ENCODE measurements at places on chromosomes 13 and 19.

- peak; percentile 48 for DNase-seq
Observed at GRCh38 chr19:47296036-47296435, 13.6 kb upstream of the C5AR1 start.

DNA sequence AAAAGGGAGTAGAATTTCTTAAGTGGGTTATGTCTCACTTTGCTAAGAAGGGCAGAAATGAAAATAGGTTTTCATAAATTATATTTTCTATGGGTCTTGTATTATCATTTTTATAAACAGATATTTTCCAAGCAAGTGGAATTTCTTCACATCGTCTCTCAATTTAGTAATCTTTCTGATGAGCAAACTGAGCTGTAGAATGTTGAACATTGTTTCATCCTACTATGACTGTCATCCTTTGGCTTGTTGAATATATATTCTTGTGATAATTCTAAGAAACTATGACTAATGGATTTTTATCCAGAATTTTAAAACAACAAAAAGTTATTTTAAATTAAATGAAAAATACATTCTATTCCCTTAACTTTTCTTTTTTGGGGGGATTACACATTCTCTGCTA, 313.8 kb downstream of the ENOX1 start:
- DNase-seq: no peak

DNA sequence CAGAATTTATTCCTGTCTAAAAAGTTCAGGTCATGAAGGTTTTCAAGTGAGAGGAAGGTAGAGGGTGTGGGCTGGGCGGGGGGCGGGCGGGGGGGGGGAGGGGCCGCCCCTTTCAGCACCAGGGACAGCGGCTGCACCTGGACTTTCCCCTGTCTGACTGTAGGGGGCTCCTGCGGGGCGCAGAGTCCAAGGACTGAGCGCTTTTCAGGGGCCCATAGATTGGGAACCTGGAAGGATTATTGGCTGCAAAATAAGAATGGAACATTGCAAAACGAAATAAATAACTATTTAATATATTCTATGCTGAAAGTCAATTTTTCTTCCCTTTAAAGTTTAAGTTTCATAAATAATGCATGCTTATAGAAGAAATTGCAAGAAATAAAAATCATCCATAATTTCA, 8.9 kb upstream of the CYP4F3 start:
- no peak for DNase-seq

GRCh38 chr13:37700887-37701286, 102.3 kb upstream of the POSTN start:
- DNase-seq: no peak

GRCh38 chr19:38917921-38918491, 6.0 kb upstream of the CCER2 start:
- no peak for DNase-seq

DNA sequence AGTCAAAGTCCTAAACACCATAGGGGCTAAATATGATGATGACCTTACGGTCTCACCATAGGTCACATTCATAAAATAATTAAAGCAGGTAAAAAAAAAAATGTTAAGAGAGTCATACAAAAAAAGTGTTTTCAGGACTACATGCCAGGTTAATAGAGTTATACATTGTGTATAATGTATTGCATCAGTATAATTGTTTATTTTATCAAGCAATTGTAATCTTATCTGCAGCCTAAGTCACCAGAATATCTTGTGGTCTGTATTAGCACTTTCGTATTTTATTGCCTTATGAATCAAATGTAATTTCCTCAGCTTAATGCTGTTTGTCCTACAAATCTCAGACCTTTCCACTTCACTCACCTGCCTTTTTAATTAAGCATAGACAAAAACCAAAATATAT, 972.9 kb upstream of the PCDH20 start:
- DNase-seq: no peak

GRCh38 chr19:46809534-46810272, 21.3 kb upstream of the SLC1A5 start:
- no peak for DNase-seq

DNA sequence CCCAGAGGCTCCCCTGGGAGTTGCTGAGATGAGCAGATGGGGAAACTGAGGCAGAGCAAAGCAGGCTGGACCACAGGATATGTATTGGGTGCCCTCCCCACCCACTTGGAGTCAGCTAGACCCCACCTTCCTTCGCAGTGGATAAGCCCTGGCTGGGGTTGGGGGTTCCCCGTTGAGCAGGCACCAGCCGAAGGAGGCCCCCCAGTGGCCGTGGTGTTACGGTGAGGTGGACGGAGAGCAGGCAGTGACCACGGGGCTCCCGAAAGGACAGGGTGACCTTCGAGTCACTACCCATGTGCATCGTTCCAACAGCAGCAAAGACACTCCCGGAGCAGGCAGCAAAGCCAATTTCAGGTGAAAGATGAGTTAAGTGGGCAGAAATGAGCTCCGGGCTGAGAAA, 62.4 kb upstream of the ADGRE5 start:
- no peak for DNase-seq

- no peak for DNase-seq
Observed at GRCh38 chr19:12546903-12547302, 4.4 kb downstream of the ZNF564 start.

DNA sequence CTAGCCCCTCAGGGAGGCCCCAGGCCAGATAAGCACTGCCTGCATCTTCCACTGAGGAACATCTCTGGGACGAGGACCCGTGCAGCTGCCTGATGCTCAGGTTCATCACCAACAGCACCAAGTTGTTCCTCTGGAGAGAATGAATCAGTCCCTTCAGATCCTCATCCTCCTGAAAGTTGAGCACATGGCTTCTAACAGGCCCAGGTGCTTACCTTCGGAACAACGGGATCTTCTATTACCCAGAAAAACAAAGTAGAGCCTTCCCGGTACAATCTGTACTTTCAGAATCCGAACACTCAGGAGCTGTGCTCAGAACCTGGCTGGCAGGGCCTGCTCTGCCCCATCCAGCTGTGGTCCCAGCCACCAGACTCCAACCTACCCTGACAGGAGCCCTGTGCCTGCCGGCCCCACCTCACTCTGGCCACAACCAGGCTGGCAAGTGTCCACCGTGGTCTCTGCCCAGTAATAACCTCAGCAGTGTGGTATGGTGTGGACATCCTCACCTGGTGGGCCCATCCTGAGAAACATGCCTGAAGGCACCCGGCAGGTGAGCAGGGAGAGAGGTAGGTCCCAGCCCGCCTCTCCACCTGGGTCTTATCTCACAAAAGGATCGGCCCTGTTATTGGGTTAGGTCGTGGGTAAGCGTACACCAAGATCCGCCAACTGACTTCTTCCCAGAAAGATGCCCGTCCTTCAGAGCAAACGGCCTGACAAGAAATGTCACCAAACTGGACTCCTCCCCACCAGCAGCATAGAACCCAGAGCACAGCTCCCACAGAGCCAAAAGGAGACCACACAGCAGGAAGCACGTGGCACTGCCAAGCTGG, 34.1 kb downstream of the ELL start:
- no peak for DNase-seq

DNA sequence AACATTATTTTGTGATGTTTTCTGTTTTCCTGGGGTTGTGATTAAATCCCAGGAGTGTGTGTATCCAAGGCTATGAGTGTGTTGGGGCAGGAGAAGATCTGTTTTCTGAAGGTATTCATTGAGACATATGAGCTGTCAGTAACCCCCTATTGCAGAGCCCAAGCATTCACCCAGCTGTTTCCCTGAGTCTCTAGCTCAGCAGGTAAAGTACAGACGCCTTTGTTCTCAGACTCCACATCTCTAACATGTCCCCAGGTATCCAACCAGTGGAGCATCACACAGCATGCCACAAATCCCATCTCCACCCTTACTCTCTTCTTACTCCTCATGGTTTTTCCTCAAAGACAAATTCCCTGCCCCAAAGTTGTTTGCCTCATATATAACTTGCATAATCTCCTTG, 213.6 kb downstream of the PCDH20 start:
- no peak for DNase-seq

- no peak for DNase-seq
Observed at GRCh38 chr19:33796164-33796875, at the start of gene KCTD15. Gene KCTD15 (plus strand): TSS chr19:33796870. CDS start chr19:33800455, 3,585 bp downstream.

DNA sequence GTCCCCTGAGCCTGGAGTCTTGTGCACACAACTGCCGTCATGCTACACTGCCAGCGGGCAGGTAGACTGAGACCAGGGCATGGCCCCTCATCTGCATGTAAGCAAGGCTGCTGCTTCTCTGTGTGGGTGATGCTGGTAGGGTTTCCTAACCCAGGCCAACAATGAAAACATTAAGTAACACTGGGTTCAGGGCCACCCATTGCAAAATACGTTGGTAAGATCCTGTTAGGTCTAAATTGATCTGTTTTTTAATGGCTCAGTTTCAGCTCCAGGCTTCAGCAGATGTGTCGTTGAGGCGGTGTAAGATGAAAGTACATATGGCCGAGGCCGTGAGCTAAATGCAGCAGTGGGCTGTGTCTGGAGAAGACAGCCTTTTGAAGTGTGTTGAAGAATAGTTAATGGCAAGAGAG, 383.4 kb downstream of the IRS2 start:
- peak; percentile 83 for DNase-seq

DNA sequence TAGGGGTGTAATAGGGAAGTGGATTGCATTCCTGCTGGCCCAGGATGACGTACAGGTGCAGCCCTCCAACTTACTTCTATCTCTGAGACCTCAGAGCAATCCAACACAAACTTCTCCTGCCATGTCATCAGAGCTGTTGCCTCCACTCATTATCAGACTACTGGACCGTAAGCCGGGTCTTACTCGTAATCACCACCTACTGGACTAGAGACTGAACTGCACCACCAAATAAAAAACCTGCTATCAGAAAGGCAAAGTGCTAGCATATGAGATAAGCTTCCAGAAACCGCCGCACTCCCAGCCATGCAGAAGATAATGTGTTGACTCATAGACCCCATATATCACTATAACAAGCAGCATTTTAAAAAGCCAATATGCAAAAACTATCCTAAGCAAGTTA, 102.0 kb downstream of the SLITRK1 start:
- no peak for DNase-seq

DNA sequence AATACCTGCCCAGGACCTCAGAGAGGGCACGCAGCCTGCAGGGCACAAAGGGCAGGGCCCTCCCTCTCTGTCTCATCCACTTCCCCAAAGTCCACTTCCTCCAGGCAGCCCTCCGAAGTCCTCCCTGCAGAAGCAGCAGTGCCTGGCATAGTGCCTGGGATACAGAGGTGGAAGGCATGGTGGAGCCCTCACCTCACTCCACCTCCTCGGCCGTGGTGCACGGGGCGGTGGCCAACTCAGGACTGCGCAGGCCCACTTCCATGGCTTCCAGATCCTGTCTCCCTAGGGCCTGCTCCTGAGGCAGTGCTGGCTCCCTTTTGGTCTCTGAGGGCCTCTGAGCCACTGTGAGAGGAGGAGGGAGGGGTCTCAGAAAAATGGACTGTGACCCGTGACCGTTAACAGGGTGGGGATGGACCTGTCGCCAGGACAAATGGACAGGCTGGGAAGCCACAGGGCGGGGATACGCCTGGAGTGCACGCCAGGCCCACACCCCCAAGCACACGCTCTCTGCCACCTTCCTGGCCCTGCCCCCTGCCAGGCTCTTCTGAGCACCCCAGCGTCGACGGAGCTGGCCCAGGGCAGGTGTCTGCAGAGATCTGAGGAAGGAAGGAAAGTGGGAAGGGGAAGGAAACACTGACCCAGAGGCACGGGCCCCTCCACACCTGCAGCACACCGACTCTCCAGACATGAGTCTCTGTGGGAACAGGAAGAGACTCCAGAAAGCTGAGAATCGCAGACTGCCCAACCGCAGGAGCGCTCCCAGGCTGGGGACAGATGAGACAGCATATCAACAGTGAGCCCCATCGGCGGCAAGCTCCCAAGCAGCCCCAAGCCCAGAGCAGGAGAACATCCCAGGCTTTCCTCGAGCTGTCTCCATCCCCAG, 8.4 kb downstream of the REXO1 start:
- DNase-seq: no peak

DNA sequence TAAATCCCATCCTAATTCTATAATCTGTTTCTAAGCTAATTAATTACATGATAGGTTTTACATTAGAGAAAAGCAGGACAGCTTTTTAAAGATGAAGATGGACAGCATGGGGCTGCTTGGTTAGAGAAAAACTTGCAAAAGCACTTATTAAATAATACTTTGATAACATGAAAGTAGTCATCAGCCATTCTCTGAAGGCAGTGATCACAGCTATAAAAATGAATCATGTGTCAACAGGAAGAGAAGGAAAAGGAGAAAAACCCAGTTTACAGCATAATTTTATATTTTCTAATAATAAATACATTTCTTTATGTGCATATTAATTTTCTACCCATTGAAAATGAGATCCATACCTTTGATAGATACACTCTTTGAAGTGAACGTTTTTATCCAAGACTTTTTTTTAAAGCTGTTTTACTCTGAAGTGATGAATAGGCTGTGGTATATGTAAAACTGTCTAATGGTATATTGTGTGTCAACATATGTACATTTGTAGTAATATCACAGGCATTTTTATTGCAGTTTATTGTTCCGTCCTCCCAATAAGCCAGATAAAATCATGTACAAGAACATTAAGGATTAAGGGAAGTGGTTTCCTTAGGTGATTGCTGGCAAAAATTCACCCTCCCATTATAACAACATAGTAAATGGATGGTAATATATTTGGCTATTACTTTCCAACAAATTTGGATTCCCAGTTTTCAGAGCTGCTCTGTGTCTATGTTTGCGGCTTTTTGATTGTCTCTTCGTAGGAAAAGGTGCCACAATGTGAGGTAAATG, 1.3 kb upstream of the KLF5 start:
- DNase-seq: no peak

DNA sequence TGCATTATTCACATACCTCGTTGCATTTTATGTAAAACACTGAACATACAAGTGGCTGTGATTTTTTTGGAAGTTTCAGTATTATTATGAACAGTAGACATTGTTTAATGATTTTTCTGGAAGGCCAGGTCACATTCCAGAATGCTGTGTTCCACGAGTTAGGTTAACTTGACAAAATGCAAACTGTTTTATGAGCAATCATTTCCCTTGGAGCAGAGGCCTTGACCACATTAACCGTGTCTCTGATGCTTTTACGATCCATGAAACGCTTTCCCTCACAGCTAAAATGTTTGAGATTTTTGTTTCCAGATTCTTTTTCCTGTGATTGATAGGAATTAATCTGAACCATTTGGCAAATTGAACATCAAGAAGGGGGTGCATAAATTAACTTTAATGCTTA, 57.8 kb downstream of the MBNL2 start:
- no peak for DNase-seq

DNA sequence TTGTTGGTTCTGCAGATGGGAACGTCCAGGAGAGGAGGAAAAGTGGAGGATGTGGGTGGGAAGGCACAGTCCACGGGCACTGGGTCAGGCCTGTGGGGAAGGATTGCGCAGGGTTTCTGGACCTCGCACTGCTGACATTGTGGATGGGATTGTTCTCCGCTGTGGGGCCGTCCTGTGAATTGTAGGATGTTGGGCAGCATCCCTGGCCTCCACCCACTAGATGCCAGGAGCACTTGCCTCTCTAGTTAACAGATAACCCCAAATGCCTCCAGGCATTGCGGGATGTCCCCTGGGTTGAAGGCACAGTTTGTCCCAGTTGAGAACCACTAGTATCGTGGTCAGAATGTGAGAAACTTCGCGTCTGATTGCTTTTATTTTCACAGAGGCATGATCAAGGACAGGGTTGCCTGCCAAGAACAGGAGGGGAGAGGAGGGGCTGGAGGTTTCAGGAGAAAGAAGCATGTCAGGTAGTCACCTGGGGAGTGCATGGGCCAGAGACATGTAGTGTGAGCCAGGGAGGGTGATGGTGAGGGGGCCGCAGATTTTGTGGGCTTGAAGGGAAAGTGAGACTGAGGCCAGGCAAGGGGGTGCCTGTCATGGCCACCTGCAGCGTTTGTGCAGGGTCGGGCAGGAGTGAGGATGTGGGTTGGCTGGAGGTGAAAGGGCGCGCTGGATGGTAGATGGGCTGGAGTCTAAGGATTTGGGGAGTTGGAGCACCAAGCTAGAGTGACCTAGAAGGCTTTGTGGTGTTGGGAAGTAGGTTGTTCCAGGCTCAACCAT, 3.2 kb downstream of the ZNF628 start:
- no peak for DNase-seq

GRCh38 chr19:40174092-40174491, 17.1 kb upstream of the MAP3K10 start:
- DNase-seq: no peak
